Karpas-422 (cell line): ENCODE measurements at places on chromosomes 4 and X. TPM values are rescaled to one million over a fixed set of nuclear protein-coding genes. Genes with fewer than 3 reads are reported as not detected.
A peak's percentile ranks its signal among the peaks of the same experiment; 100 is the strongest.

Gene BEX1
- not detected in 2 replicates for total RNA-seq

- DNase-seq: no peak
These were observed 175.6 kb upstream of the GPC4 start for GRCh38 chrX:133590703-133591505.

GRCh38 chr4:56748271-56748670 is 67.2 kb upstream of the HOPX start:
- DNase-seq: no peak

Gene GYG2
- total RNA-seq: not detected in 2 replicates

DNA sequence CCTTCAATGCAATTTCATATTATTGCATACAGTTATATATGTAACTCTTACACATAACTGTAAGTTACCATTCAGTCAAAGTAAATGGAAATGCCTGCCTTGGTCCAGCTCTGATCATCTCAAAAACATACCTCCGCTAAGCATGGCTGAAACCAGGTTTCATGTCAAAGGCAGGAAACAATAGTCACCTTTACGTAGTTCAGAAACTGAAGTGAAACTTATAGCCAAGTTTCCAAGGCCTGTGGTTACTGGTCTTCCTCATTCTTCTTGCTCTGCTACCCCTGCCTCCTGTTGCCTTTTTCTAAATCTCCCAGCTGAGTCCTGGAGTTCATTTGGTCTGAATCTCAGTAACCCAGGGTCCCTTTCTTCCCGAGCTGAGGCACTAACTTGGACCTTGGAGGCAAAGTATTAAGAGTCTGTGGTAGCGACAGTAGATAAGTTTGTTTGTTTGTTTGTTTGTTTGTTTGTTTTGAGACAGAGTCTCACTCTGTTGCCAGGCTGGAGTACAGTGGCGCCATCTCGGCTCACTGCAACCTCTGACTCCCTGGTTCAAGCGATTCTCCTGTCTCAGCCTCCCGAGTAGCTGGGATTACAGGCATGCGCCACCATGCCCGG is 30.8 kb downstream of the DAPP1 start:
- peak; percentile 61 for DNase-seq

GRCh38 chr4:148065075-148065474 is 333.2 kb downstream of the ARHGAP10 start:
- DNase-seq: no peak

DNA sequence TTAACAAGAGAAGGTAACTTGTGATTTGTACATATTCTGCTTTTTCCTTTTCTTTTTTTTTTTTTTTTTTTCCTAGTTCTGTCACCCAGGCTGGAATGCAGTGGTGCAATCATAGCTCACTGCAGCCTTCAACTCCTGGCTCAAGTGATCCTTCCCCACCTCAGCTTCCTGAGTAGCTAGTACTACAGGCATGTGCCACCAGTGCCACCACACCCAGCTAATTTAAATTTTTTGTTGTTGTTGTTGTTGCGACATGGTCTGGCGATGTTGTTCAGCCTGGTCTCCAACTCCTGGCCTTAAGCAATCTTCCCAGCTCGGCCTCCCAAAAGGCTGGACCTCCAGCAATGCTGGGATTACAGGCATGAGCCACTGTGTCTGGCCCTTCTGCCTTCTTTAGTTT is 1.5 kb upstream of the TACR3 start:
- no peak for DNase-seq

Gene CXorf49B
- not detected in 2 replicates for total RNA-seq

- no peak for DNase-seq
These were observed 192.1 kb downstream of the PTTG2 start for GRCh38 chr4:38152305-38152704.
